ENCODE measurements at places on chromosomes 1 and 21.

DNA sequence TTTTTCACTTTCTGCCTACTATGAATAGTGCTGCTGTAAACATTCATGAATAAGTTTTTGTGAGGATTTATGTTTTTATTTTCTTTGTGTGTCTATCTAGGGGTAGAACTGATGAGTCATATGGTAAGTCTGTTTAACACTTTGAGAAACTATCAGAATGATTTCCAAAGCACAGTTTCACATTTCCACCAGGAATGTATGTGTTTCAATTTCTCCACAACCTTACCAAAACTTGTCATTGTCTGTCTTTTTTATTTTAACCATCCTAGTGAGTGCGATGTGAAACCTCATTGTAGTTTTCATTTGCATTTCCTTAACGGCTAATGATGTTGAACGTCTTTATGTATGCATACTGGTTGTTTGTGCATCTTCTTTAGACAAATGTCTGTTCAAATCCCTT lies 23.5 kb downstream of the RNASEL start:
- no peak for DNase-seq

DNA sequence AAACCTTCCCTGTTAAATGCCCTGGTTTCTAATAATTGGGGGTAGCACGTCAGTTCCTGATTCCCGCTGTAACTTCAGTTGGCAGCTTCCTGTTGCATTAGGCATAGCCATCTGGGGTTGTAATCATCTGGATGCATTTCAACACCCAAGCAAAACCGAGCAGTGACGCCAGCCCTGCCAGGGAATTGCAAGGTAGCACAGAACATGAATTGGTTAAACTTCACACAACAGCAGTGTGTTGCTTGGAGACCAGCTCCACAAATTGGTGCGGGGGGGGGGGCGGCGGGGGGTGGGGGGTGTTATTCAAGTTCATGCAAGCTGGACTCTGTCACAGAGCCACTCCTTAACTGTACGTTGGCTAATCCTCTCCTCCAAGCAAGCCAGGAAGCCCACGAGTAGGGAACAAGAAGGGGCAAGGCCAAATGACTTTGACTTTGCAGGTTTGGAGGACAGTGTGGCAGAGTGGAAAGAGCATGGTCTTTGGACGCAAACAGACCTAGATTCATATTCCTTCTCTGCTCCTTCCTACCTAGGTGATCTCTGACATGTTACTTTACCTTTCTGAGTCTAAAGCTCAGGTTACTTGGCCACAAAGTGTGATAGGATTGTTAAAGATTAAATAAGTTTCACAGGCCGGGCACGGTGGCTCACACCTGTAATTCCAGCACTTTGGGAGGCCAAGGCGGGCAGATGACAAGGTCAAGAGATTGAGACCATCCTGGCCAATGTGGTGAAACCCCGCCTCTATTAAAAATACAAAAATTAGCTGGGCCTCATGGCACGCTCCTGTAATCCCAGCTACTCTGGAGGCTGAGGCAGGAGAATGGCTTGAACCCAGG lies 4.7 kb downstream of the LAX1 start:
- DNase-seq: no peak

GRCh38 chr1:225940385-225941151 lies 452 bp downstream of the LEFTY2 start:
- DNase-seq: no peak

DNA sequence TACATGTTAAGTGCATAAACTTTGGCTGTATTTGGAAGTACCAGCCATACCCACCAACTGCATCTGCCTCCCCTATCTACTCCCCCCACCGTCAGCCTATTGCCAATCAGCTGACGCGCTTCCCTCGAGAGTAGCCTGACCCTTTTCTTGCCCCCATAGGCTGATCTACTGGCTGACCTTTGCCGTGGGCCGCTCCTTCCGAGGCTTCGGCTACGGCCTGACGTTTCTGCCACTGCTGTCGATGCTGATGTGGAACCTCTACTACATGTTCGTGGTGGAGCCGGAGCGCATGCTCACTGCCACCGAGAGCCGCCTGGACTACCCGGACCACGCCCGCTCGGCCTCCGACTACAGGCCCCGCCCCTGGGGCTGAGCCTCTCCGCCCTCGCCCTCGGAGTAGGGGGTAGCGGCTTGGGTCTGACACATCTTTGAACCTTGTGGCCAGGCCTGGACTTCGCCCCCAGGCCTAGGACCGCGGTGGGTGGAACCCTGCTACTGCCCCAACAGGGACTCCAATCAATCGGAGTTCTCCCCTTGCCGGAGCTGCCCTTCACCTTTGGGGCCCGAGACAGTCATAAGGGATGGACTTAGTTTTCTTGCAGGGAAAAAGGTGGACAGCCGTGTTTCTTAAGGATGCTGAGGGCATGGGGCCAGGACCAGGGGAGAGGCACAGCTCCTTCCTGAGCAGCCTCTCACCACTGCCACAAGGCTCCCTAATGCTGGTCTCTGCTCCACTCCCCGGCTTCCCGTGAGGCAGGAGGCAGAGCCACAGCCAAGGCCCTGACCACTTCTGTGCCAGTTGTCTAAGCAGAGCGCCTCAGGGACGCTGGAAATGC lies 4.0 kb downstream of the GLMP start:
- no peak for DNase-seq

DNA sequence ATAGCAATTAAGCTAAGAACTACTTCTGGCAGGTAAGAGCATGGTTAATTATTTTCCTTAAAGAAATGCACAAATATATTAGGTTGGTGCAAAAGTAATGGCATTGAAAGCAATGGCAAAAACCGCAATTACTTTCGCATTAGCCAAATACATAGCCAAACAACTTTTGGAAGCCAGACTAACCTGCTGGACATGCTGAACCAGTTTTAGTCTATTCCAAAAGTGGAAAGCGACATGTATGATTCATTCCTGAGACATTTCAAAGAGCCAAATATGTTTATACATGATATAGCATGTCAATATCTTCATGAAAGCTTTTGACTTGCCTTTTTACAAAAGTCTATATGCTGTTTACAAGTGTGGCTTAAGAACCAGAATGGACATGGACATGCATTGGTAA lies 23.4 kb upstream of the DR1 start:
- DNase-seq: no peak

- DNase-seq: no peak
Observed at GRCh38 chr1:21930080-21930571, 7.0 kb downstream of the HSPG2 start.

DNA sequence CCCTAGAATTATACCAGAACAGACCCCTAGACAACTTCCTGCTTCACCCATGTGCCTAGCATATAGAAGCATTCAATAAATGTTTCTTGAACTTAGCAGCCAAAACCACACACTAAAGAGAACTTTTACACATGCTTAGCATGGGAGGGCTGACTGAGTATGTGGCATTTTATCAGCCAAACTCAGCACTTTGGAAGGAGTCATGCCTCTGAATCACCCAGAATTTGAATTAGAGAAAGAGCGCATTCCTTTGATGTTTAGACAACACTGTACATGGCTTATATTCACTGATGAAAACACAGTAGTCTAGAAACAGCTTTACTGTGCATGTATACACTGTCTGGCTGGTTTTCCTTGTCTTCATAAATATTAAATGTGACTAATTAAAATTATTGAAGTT lies 26.1 kb downstream of the SPAG17 start:
- no peak for DNase-seq

- DNase-seq: no peak
Observed at GRCh38 chr1:41487126-41488039, 2.9 kb upstream of the EDN2 start.

- no peak for DNase-seq
Observed at GRCh38 chr1:48692235-48692634, 84.5 kb downstream of the BEND5 start.

GRCh38 chr1:12532405-12533315 lies 85.3 kb downstream of the DHRS3 start:
- DNase-seq: no peak

- no peak for DNase-seq
Observed at GRCh38 chr1:87702455-87702854, 373.8 kb downstream of the LMO4 start.

DNA sequence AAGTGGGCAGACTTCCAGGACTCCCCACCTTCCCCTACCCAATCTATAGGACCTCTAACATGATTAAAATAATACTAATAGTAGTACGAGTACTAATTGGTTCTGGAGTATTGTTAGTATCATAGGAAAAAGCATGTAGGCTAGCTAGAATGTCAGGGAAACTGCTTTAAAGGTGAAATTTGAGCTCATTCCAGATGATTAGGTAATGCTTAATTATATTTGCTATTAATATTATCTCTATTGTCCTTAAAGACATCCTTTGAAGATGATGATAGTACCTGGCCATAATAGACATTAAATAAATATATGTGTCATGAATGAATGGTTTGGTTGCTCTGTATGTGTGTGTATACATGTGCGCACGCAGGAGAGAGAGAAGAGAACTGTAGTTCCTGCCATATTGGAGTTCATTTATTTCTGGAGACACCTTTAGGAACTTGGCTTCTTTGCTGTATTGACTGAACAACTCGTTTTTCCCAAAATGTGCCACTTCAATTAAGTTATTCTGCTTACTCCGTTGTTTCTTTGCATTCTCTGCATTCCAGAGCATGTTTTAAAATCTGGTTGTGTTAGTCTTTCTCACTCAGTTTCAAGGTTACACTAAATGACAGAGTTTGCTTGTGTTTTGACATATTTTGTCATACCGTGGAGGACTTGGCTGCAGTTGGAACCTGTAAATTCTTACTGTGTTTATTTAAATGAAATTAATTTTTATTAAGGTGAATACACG lies 117.1 kb downstream of the OSBPL9 start:
- DNase-seq: no peak

- no peak for DNase-seq
Observed at GRCh38 chr1:155912056-155912536, 947 bp upstream of the RIT1 start.

DNA sequence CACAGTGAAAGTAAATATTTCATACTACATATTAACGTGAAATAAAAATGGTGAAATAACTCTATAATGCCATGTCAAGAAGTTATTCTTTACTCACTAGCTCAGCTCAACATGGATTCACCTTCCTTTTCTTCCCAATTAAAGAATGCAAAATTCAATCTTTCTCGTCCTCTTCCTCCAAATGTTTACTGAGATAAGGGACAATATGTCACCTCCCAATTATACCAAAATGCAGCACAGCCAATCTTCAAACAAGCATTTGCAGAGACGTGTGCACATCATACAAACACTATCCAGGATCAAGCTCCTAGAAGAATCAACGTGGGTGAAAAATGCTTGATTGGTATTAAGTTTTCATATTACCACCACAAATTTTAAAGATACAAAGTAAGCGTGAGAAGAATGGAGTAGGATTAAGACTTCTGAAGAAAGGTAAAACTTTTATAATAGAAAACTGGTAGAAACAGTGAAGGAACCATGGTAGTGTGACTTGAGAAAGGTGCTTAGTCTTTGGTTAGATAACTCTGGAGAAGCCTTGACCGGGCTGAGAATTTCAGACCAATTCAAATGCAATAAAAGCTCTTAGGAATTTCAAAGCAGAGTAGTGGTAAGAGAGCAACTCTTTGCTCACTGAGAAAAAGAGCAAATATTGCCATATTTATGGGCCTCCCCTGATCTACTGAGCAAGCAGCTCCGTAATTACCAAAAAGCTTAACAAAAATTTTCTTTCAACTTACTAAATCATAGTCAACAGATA lies 7.2 kb downstream of the PTP4A2 start:
- no peak for DNase-seq

DNA sequence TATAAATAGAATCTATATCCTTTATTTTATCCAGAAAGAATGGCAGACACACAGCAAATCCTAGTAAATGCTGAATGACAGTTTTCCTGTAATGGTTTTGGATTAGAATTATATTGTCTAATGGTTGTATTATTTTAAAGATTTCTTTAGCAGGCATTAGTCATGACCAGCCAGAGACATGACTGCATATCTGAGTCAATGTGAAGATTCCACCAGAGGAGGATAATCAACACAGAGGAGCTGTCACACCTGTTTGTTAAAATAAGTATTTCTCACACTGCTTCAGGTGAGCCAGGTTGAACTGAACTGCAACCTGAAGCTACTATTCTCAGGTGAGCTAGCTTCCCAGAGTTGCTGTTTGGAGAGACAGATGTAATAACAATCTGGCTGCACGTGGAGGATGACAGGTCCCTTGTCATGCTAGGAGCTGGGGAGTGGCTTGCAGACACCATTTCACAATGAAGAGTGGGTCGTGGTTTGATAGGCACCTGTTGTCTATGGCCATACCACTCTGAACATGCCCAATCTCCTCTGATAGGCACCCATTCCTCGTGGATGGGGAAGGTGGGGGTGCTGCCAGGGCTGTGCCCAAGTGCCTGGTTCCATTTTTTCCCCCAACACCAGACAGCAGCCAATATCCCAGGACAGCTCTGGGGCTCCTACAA lies 94.3 kb downstream of the KCNJ6 start:
- DNase-seq: no peak

GRCh38 chr1:175162955-175163354 lies 29.6 kb downstream of the KIAA0040 start:
- DNase-seq: no peak

DNA sequence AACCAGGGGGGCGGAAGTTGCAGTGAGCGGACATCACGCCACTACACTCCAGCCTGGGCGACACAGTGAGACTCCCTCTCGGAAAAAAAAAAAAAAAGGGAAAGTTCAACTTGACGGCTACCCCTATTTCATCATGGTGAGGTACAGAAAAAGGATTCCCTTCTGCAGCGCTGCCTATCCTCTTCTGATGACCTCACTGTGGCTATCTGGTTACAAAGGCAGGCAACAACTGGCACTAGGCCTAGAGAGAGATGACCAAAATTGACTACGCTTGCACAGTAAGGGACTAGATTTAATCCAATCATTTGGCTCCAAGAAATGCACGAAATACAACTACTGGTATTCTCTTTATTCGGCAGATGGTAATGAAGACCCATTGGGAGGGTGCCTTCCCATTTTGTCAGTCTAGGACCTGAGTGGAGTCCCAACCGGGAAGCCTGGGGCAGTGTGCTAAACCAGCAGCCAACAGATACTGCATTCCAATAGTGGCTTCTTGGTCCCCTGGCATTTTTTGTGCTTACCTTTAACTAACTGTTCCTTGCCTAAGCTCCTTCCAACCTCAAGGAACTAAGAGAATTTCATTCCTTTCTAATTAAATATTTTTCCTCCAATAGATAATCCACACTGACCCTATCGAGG lies 36.6 kb downstream of the ITPKB start:
- no peak for DNase-seq

DNA sequence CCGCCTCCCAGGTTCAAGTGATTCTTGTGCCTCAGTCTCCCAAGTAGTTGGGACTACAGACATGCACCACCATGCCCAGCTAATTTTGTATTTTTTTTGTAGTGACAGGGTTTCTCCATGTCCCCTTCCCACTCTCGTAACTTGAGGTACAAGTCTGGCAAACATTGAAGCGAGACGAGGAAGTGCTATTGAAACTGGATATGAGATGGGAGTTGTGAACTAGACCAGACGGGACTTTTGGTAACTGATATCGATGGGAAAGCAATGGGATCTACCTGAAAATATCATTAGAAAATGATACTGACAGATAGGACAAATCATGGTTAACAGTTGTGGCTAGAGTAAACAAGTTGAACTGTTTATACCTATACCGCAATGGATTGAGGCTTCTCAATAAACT lies 95.2 kb upstream of the TRABD2B start:
- no peak for DNase-seq

- no peak for DNase-seq
Observed at GRCh38 chr21:46295996-46296752, 10.0 kb downstream of the YBEY start.

Data from activated T-cell treated with anti-CD3 and anti-CD28 coated beads, Interleukin-2, amount 50 U/mL, for 72 hours (primary cell).